Stimulated activated CD8-positive, alpha-beta memory T cell treated with anti-CD3 and anti-CD28 coated beads, Interleukin-15, amount 100 ng/mL, for 4 hours (primary cell): ENCODE measurements at places on chromosomes 5 and 9.

- DNase-seq = peak; percentile 42
Observed at GRCh38 chr5:141564216-141564692, 54.5 kb downstream of the DIAPH1 start.

GRCh38 chr9:69137311-69137710 lies 36.8 kb upstream of the TJP2 start:
- no peak for DNase-seq

GRCh38 chr5:75435096-75435495 lies 76.3 kb downstream of the CERT1 start:
- DNase-seq = no peak

DNA sequence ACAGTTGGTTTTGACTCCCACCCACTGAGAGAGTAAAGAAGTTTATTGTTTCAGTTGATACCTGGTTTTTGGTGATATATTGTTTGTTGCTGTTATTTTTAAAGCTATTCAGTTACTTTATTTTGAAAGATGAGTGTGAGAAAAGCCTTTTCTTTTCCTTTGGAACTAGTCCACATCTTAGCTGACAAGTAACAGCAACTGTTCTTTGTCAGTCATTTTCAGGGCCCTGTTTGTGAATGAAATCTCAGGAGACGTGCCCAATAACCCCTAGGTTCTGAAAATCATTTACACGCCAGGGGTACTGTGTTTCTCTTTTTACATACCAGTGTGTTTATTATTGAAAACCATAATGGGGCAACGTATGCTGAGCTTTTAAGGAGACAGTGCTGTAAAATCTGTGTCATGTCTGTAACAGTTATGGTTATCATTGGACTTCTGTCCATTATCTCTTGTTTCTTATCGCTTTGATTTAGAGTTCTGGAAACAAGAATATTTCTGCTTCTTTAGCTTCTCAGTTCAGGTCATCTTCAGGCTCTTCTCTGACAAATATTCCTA lies 75.0 kb downstream of the LIX1 start:
- DNase-seq = no peak

GRCh38 chr9:69066955-69067354 lies 31.4 kb downstream of the FXN start:
- no peak for DNase-seq

- DNase-seq = no peak
Observed at GRCh38 chr5:83285661-83286398, 185.7 kb upstream of the VCAN start.

- DNase-seq = no peak
Observed at GRCh38 chr9:136170006-136170901, 34.7 kb downstream of the LHX3 start.

DNA sequence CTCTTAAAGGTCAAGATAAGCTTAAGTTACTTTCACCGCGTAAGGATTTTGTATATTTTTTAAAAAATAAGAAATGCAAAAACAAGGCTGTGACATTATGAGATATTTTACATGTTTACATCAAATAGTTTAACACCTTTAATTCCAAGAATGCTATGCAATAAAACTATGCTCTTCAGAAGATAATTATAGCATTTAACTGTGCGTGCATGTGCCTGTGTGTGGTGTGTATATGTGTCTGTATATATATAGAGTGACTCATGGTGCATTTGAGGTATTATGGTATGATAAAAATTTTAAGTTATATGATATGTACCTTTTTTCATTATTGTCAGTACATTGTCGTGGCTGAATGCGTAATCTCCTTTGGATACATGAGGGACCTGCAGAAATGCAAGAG lies 539.3 kb downstream of the PDE4D start:
- DNase-seq = no peak

- DNase-seq = no peak
Observed at GRCh38 chr9:27112235-27112634, 3.2 kb downstream of the TEK start.

- DNase-seq = no peak
Observed at GRCh38 chr9:93122721-93123221, 11.3 kb downstream of the NINJ1 start.

DNA sequence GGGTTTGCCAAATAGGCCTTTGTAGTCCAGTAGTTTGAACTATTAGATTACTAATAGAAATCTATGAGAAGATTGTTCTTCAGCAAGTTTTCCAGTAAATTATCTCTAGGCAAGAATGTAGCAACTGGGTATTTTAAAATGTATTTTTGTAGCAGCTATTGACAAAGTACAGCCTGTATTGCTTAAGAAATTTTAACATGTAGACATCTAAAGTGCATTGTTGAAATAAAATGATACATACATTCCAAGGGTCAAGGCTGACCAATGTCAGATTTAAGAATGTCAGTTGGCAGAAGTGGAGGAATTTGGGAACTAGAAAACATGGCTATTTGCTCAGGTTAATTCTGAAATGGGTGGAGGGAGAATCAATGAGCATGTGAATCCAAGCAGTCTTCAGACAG lies 57.5 kb upstream of the ZSWIM6 start:
- no peak for DNase-seq

- no peak for DNase-seq
Observed at GRCh38 chr9:82302968-82303655, 314.5 kb downstream of the SPATA31D1 start.

GRCh38 chr5:77454123-77454522 lies 38.0 kb downstream of the WDR41 start:
- DNase-seq = no peak

- no peak for DNase-seq
Observed at GRCh38 chr5:179142434-179143198, 82.4 kb downstream of the ZNF354C start.

GRCh38 chr9:90969021-90969675 lies 167.5 kb downstream of the SYK start:
- no peak for DNase-seq

DNA sequence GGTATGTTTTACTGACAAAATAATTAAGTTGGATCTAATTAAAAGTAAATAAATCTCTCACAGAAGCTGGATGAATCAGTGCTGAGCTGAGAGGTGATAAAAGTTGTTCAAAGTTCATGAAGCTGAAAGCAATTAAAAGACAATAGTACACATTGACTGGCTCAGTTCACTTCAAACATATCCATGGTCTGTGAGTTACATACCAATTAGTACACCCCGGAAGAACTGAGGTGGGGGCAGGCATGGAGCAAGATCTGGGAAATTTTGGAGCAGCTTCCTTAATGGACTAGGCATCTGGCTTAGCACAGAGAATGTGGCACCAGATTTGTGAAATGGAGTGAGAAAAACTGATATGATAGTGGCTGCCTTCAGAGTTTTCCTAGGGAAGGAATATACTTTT lies 152.7 kb downstream of the ATP10B start:
- no peak for DNase-seq

- no peak for DNase-seq
Observed at GRCh38 chr5:139574641-139575312, 13.6 kb downstream of the UBE2D2 start.

GRCh38 chr9:75414371-75415160 lies 326.3 kb downstream of the OSTF1 start:
- DNase-seq = no peak
